ENCODE measurements at places on chromosomes 7 and 10.

DNA sequence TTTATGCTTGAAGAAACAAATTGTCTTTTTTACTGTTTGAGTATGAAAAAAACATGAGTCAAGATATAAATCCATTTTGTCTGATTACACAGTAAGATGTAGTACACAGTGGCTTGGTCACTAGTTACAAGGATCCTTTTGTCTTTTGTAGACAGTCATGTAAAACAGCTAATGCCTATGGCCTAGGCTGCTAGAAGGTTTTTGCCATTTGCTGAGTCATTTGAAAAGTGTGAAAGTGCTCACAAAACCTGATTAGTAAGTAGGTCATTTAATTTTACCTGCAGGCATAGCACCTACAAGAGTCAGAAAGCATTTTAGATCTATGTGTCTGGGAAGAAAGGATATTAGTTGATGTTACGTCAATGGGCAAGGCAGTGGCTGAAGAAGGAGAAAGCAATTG, 819.4 kb downstream of the MAGI2 start:
- no peak for DNase-seq

GRCh38 chr10:4838743-4839142, 12.7 kb downstream of the AKR1E2 start:
- no peak for DNase-seq

DNA sequence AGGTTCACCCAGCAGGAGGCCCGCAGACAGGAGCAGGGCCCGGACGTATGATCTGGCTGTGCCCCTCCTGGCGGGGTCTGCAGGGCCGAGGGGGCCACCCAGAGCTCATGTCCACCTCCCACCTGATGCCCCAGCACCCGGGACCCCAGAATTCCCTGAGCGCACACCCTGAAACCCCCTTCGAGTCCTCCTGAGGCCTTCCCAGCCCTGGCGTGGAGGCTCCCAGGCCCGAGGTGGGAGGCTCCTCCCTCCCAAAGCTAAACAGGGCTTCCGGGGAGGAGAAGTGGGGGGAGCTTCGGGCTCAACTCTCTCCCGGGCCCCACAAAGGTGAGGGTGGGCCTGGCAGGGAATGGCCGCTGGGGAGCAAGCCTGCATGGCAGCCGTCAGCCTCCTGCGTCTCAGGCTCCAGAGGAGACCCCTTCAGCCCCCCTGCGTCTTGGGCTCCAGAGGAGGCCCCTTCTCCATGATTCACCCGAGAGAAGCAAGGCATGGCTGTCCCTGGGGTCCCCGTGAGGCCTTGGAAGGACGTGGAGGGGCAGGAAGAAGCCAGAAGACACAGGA, 30.2 kb downstream of the MICALL2 start:
- no peak for DNase-seq

- DNase-seq = no peak
Observed at GRCh38 chr7:94274828-94275227, 119.9 kb upstream of the COL1A2 start.

DNA sequence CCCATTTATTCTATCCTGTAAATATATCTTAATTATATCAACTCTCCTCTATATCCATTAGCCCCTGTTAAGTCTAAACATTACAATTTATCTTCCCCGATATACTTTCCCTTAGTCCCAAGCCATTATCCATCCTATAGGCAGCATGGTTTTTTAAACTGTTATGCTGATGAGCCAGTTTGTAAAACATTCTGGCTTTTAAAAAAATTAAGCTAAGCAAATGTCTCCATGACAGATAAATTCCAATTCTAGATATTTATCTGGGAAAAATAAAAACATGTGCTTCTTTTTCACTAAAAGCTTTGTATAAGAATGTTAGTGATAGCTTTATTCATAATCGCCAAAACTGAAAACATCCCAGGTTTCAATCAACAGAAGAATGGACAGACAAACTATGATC, 183.2 kb upstream of the GNAI1 start:
- no peak for DNase-seq

DNA sequence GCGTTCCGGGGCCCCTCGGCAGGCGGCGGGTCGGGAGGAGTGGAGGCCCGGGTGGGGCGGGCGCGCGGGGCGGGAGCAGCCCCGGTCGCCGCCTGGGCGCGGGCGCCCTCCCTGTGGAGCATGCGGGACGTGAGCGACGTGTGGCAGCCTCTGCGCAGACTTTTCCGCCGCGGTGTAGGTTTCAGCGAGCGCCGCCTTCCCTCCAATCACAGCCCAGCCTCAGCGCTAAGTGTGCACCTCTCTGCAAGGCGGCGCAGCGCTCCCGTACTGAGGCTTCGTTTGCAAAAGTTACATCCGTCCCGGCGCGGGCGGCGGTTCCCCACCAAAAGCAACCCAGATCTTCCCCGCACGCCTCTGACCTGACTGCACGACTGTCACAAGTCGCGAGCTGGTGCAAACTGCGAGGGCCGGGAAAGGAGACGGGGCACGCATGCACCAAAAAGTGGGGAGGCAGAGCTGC, 1.2 kb upstream of the PFKFB3 start:
- DNase-seq = peak; percentile 62

DNA sequence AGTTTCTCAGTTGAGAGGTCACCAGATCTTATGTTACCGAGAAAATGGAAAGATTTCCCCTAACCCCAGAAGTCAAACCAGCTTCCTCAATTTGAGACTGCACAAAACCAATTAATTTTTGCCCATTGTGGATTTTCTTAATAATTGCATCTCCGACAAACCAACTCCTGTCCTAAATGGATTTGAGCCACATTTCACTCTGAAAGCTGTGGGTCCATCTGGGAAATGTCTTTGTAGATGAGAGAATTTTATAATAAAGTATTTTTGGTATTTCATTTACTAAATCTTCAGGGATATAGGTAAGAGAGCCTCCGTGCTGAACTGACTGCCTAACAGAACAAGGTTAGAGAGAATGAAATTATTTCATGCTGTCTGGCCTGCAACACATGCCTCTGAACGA, 99.7 kb upstream of the PDCD4 start:
- DNase-seq = no peak

DNA sequence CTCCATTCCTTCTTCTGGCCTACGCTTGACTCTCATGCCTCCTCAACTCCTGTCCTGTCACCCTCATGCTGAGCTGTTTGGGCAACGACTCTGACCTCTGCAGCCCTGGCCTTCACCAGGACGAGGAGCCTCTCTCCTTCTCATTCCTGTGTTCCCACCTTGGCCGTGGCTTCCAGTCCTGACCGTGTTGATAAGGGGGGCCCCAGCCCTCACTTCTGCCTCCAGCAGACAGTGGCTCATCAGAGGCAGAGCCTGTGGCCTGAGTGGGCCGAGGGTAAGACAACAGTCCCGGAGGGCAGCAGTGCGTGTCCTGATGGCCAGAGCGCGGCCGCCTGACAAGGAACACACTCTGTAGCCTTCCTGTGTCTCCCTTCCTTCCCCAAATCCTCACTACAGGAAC, 61.7 kb upstream of the UBE3C start:
- no peak for DNase-seq

- DNase-seq = no peak
Observed at GRCh38 chr7:73585196-73585595, 6.8 kb upstream of the TBL2 start.

DNA sequence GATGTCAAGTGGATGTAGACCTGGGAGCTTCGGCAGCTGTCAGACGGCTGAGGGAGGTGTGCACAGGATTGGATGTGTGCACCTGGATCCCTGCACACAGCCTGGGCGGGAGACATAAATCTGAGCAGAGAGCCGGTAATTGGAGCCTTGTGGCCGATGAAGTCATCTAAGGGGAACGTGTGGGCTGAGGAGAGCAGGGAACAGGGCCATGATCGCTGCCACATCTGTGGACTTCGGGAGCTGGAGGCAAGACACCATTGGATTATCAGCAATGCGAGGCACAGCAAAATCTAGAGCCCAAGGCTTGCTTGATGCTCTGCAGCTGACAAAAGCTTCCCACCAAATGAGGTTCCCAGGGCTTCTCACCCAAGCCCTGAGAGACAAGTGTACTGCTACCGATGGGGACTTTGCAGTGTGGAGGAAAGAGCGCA, 147.7 kb downstream of the PTPN20 start:
- DNase-seq = no peak

- no peak for DNase-seq
Observed at GRCh38 chr10:93319096-93319495, 163.0 kb downstream of the MYOF start.

DNA sequence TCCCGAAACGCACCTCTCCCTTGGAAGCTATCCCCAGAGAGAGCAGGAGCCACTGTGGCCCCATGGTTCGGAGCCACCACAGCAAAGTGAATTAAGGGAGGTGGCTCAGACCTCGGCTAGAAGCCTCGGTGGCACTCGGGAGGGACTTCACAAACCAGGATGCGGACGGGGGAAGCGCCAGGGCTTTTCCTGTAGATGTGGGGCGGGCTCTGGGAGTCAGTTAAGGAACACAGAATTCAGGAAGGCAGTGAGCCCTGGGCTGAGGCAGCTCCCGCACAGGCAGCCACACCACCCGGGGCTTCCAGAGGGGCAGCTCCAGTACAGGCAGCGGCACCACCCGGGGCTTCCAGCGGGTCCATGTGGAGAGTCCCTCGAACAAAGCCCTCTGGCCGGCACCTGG, 42.7 kb upstream of the DPYSL4 start:
- DNase-seq = no peak

All from stimulated activated CD8-positive, alpha-beta memory T cell treated with anti-CD3 and anti-CD28 coated beads, Interleukin-4, amount 100 ng/mL, for 1 hour (primary cell).